ENCODE measurements at places on chromosomes 13 and 19.
A peak's percentile ranks its signal among the peaks of the same experiment; 100 is the strongest.

DNA sequence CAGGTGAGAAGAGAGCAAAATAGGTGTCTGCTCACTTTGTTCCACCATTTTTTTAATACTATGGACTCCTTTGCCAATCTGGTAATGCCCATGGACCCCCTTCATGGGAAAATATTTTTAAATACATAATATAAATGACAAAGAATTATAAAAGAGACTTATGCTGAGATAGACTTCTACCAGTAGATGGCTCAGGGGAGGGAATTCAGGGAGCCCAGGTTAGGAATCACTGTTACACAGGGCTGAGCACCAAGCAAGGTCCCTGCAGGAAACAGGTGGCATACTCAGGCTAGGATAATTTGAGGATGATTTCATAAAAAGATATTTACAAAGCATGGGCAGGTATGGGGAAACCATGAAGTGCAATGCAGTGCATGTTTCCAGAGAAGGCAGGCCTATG lies 525.9 kb downstream of the FGF9 start:
- no peak for DNase-seq

DNA sequence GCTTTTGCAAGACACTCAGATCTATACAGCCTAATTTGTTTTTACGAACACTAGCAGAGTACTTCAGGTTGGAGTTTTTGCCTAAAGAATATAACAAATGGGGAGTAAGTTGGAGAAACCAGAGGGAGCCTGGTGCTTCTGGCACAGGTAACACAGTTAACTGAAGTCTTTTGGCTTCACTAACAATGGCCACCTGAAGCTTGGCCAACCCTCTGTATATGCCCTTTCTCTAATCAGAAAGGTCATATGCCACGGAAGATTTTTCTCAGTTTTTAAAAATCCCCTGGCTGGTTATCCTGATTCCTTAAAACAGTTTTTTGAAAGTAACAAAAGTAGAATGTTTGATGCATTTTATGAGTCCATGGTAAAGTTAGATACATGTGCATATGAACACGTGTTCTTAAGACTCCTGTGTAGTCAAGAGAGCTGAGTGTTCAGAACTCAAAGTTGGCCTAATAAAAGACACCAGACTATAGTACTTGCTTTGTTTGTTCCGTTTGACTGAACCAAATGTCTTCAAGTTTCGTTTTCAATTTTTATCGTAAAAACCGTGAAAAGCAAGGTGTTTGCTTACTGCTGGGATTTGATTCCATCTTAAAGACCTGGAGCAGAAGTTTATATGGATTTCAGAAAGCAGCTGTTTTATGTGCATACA lies 137.5 kb downstream of the KCNRG start:
- peak; percentile 38 for DNase-seq

DNA sequence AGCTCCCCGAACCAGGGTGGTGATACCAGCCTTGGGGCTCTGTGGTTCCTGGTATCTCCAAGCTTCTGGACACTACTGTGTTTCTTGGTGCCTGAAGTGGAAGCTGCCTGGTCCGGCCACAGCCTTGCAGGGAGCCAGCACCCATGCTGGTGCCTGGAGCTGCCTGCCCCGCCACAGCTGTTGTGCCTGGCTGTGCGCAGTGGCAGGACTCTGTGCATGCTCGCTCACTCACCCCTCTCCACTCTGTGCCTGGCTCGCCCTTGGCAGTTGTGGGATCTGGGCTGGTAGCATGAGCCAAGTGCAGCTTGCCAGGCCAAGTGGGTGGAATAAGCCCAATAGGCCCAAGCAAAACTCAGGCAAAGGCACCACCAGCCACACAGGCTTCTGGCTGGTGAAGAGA lies 1225.3 kb downstream of the SLITRK5 start:
- DNase-seq = no peak

- DNase-seq = no peak
These were observed 2.6 kb downstream of the LONP1 start for GRCh38 chr19:5717215-5717935.

DNA sequence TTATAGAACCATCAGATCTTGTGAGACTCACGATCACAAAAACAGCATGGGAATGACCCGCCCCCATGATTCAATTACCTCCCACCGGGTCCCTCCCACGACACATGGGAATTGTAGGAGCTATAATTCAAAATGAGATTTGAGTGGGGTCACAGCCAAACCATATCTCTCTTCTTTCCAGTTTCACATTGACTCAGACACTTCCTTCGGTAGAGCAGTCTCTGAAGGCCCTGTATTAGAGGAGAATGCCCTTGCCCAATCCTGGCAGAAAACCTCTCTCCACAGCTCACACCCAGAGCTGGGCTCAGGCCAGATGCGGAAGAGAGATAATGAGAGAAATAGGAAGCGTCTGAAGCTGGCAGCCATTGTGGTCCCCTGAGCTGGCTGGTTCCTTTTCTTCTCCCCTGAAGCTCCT lies 72.4 kb upstream of the CLDN10 start:
- DNase-seq = peak; percentile 42

DNA sequence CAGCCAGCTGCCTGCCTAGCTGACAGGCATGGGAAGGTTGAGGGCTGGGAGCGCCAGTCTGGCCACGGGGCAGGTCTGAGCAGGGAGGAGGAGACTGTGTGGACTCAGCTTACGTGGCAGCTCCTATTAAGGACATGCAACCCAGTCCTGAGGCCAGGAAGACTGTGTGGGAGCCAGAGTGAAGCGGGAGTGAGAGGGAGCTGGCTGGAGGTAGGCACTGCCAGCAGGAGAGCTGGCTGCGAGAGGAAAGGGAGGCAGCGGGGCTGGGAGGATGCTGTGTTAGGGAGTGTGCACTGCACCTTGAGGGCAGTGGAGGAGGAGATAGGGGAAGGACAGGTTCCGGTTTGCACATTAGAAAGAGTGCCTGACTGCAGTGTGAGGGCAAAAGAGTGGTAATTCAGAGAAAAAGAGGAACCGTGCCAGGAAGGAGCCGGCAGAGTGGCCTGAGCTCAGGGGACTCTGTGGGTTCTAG lies 99.2 kb downstream of the SLC7A1 start:
- DNase-seq = no peak

GRCh38 chr19:51025809-51026553 lies 435 bp downstream of the KLK11 start:
- no peak for DNase-seq

DNA sequence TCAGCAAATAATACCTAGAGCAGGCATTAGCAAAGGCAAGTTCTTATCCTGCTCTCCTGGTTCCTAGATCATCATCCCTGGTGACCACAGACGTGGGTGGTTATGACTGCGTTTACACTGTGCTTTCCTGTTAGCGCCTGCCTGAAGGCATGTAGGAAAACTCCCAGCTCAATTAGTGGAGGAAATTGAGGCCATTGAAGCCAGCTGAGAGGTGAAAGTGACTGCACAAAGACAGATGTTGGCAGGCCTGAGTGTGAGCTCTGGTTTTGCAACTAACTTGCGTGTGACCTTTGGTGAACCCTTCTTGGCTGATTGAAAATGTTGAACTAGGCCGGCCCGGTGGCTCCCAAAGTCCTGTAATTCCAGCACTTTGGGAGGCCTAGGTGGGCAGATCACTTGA lies 17.5 kb upstream of the NWD1 start:
- peak; percentile 70 for DNase-seq

DNA sequence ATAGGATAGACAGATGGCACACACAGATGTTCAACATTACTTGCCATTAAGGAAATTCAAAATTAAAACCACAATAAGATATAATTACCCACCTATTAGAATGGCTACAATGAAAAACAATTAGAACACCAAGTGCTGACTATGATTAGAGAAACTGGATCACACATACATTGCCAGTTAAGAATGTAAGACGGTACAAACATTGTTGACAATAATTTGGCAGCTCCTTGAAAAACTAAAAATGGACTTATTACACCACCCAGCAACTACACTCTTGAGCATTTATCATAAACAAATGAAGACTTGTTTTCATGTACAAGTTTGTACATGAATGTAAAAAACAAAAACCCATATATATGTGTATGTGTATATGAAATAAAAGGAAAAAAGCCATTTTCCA lies 13.7 kb downstream of the ZNF461 start:
- no peak for DNase-seq

GRCh38 chr19:35403116-35403760 lies 32.4 kb downstream of the GPR42 start:
- no peak for DNase-seq

GRCh38 chr13:44573790-44574465 lies 2.2 kb downstream of the TSC22D1 start:
- peak; percentile 48 for DNase-seq

DNA sequence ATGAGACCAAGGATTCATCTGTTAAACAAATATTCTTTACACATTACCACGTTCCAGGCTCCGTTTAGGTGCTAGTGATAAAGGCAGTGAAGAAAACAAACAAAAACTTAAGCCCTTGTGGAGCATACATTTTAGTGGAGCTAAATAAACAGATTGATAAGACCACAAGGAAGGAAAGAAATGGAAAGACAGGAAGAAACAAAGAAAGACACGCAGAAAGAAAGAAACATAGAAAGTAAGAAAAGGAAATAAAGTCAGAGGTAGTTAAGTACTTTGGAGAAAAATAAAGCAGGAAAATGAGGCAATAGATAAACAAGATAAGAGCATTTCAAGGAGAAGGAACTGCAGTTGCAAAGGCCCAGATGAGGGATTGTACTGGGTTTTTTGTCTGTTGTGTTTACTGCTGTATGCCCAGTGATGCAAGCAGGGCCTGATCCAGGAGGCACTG lies 998 bp downstream of the NFKBIB start:
- no peak for DNase-seq

GRCh38 chr19:4969292-4969771 lies 419 bp downstream of the KDM4B start:
- DNase-seq = no peak

DNA sequence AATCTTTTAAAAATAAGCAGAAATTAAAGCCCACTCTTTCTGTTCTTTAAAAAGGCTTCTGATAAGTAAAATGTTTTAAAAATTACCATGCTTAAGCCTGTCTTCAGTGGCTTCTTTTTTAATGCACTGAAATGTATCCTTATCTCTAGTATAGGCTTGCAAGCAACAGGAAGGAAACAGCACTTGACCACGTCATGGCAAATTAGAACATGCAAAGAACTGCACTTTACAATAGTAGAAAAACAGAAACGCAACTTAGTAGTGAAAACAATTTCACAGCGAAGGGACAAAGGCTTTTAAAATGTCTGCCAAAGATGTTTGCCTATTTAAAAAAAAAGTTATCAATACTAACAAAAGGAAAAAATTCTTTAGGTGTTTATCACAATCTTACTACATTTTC lies 36.3 kb downstream of the ELF1 start:
- DNase-seq = peak; percentile 90

- DNase-seq = peak; percentile 99
These were observed at the start of gene ZNF227 for GRCh38 chr19:44212250-44212865. Gene ZNF227 (plus strand): TSS chr19:44212532. CDS start chr19:44217793, 5,261 bp downstream.

DNA sequence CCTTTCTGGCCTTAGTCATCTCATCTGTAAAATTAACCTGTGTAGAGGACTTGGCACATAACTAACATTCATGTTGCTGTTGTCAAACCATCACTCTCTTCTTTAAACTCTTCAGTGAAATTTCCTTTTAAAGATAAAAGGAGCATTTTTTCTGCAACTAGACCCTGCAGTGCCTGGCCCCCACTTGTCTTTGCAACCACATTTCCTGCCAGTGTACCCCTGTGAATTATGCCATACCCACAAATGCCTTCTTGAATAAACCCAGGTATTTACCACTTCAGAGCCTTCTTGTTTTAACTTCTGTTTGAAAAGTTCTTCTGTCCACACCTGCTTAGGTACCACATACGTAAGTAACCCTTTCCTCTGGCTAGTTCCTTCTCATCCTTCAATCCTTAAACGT lies 118.8 kb downstream of the CDK8 start:
- DNase-seq = no peak

DNA sequence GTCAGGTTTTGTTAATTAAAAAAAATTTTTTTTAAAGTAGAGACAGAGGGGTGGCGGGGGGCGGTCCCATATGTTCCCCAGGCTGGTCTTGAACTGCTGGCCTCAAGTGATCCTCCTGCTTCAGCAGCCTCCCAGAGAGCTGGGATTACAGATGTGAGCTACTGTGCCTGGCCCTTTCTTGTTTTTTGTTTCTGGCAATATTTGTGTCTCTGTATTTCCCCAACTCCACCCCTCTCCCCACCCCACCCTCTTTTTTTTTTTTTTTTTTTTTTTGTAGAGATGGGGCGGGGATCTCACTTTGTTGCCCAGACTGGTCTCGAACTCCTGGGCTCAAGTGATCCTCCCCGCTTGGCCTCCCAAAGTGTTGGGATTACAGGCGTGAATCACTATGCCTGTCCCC lies 600 bp upstream of the CAPN12 start:
- DNase-seq = no peak

DNA sequence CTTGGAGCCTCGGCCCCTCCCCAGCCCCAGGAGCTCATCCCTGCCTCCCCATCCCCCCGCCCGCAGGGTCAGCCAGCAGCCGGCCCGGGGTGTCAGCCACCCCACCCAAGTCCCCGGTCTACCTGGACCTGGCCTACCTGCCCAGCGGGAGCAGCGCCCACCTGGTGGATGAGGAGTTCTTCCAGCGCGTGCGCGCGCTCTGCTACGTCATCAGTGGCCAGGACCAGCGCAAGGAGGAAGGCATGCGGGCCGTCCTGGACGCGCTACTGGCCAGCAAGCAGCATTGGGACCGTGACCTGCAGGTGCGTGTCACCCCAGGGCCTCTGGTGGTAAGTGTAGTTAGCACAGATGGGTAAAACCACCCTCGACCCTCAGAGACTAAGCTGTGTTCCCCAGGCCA lies 13.8 kb downstream of the MAP1S start:
- no peak for DNase-seq

DNA sequence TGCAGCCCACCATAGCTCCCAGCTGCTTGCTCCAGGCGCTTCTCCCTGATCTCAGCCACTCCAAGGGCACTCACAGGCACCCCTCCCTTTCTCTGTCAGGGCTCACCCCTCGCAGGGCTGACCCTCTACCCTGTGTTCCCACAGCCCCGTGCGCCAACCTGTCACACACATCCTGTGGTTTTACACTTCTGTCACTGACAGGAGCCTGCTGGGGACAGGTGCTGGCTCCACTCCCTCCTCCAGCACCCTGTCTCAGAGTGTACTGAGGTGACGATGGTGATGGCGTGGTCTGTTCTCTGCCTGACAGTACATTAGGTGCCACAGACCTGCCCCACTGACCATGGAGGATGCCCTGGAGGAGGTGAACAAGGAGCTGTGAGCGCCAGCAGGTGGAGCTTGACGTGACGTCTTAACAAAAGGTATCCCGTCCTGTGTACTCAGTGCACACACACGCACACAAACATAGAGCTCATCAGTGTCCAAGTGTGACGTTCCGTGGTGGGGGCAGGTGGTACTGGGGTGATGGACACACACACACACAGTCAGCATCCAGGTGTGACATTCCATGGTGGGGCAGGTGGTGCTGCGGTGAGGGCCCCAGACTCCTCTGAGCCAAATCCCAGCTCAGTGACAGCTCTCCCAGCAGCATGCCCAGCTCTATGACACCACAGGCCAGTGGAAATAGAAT lies 20.9 kb downstream of the C19orf44 start:
- DNase-seq = no peak

- DNase-seq = no peak
These were observed 19.2 kb downstream of the CEACAM6 start for GRCh38 chr19:41774515-41774980.

Data from muscle of leg (tissue), 16 donors.